ENCODE measurements at places on chromosomes 1 and 21.
A peak's percentile ranks its signal among the peaks of the same experiment; 100 is the strongest.

DNA sequence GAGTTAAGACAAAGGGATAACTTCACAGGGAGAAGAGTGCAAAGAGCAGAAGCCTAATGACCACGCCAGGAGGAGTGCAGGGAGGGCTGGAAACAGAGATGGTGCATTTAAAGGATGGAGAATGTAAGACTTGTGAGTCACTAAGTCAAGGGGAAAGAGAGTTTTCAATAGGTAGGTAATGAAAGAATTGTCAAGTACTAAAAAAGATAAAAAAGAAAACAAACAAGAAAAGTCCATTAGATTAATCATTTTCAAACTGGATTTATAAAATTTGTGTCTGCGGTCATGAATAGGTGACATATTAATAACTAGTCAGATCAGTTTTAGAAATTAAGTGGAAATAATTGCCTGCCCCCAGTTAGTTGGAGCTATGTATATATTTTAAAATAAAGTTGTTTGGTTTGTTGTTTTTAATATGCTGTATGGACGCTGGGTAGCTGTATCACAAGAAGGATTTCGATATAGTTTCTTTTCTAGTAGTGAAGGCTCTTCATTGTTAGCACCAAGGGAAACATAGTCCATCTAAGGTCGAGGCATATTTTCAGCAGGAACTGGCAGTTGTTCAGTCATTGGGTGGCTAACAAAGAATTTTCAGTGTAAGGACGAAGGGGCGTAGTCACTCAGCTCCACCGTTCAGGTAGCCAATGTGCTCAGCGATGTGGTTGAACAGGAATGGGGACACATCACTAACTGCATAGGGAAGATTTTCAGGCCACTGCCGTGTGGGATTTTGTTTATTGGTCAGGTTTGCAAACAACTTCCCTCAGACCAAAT is 203.0 kb downstream of the TGFB2 start:
- DNase-seq, result no peak

DNA sequence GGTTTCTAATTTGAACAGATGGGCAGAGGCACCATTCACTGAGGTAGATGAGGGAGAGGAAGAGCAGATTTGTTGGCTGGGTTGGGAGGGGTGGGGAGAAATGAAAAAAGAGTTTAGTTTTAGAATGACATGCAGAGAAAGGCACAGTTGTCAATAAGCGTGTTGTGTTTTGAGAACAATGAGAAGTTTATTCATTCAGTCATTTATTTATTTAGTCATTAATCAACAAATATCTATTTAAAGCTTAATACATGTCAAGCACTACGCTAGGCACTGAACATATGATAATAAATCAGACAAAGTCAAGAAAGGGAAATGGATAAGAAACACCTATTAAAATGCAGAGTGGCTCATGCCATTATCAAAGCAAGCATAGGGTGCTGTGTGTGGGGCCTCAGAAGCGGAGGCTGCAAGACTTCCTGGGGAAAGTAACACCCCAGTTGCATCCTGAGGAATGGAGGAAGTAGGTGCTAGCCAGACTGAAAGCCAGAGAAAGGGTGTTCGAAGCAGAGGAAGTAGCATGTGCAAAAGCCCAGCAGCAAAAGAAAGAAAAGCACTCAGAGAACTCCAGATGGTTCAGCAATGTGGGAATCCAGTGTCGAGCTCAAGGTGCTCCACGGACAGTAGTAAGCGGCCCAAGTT is 114.1 kb downstream of the RNF220 start:
- no peak for DNase-seq

GRCh38 chr21:36534656-36535055 is 54.7 kb upstream of the CLDN14 start:
- no peak for DNase-seq

DNA sequence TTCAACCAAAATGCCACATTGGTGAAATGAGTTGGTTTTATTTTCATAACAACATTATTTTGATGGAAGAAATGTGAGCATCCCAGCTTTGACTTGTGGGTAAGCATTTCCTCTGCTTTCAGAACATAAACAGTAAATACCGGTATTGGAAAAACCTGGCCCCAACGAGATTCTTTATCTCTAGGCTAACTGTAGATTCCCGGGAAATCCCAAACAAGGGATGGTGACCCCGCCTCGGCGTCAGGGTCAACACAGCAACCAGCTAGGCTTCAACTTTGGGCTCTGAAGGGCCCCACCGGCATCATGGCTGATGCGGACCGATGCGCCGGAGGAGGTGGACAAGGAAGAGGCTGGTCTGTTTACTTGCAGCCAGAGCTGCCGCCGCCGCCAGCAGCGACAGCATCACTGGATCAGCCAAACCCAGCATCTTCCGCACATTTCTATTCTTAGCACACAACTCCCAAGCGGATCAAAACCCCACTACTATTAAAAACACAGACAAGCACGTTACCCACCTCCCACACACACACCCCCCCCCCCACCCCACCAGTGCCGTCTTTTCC is 1.1 kb downstream of the AKT3 start:
- DNase-seq, result peak; percentile 65

- DNase-seq, result no peak
Observed at GRCh38 chr1:236837897-236838296, 42.8 kb downstream of the MTR start.

DNA sequence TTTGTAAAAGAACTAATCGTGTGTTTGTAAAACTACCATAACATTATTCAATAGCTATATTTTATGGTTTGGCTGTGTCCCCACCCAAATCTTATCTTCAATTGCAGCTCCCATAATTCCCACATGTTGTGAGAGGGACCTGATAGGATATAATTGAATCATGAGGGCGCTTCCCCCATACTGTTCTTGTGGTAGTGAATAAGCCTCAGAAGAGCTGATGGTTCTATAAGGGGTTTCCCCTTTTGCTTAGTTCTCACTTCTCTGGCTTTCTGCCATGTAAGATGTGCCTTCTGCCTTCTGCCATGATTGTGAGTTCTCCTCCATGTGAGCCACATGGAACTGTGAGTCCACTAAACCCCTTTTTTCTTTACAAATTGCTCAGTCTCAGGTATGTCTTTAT is 1372.3 kb downstream of the AMY1C start:
- DNase-seq, result no peak

DNA sequence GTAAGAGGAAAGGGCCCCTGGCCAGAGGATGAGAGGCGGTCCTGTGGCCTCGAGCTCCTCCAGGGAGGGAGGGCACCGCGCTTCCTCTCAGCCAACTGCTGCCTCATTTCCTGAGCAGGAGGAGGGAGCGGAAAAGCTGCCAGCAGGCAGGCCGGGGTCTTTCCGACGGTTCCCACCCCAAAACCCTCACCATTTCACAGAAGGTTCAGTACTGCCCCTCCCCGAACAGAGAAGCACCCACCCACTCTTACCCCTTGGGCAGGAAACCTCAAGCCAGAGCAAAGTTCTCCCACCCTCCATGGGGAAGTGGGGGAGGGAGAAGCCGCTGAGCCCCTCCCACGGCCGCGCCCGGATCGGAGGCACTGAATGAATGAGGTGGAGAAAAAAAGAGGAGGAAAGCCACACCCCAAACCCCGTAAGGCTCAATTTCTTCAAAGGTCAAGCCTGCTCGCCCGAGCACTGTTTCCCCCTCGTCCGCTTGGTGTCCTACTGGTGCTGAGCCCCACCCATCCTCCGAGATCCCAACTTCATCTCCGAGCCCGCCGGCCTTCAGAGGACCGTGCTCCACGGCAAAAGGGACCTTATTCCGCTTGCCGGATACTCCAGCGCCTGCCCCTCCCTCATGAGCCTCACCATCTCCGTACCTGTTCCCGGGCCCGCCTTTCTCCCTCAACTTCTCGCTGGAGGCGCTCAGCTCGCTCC is 9.4 kb downstream of the TPM3 start:
- DNase-seq, result peak; percentile 76

DNA sequence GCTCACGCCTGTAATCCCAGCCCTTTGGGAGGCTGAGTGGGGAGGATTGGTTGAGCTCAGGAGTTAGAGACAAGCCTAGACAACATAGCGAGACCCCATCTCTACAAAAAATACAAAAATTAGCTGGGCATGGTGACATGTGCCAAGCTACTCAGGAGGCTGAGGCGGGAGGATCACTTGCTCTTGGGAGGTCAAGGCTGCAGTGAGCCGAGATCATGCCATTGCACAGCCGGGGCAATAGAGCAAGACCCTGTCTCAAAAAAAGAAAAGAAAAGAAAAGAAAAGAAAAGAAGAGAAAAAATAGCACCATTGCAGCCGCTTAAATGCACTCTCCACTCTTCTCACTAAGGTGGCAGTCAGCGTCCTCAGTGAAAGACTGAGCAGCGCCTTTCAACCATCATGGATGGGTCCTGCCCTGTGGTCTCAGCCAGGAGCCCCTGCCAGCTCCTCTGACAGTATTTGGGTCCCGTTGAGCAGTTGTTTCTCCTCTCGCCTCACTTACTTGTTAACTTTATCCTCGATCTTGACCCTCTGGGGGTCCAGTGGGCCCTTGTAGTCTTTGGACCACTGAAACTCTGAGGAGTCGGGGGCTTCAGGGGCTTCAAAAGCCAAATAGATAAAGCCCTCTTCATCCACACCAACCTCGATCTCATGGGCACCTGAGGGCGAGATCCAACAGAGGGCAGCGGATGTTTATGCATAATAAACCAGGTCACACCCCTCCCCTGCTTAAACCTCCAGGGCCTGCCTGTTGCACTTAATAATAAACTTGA is 36.9 kb downstream of the MYOM3 start:
- no peak for DNase-seq

GRCh38 chr1:182766881-182767645 is 22.5 kb upstream of the NPL start:
- DNase-seq, result no peak

- peak; percentile 63 for DNase-seq
Observed at GRCh38 chr1:112904071-112904830, 51.7 kb downstream of the SLC16A1 start.

GRCh38 chr1:235134171-235134570 is 5.5 kb upstream of the TOMM20 start:
- no peak for DNase-seq

- DNase-seq, result peak; percentile 73
Observed at GRCh38 chr1:172321451-172321850, 99.0 kb upstream of the C1orf105 start.

DNA sequence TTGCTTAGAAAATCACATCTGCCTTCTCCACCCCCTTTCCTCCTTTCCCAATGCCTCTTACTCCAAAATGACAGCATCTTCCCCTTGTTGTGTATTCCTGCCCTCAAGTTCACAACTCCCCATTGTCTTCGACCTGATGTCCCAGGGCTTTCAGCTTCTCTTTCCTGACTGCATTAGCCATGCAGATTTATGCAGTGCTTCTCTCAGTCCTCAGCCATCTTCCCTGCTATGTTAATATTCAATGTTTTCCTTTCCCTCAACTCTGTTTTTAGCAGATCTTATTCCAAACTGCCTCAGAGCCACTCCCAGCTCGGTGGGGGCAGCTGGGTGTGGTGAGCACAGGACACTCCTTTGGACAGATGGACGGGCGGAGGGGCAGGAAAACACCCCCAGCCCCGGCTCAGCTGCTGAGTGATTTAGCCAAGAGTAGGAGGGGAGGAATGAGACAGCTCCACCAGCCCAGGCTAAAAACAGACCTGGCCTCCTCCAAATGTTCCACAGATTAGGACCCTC is 71.0 kb downstream of the CD2 start:
- DNase-seq, result no peak

GRCh38 chr21:43716376-43717165 is 2.4 kb upstream of the PDXK start:
- DNase-seq, result peak; percentile 71

GRCh38 chr21:35048183-35048601 is 910 bp downstream of the RUNX1 start:
- no peak for DNase-seq

GRCh38 chr21:33259428-33259827 is 6.7 kb upstream of the IL10RB start:
- peak; percentile 8 for DNase-seq

- DNase-seq, result no peak
Observed at GRCh38 chr1:221429264-221429663, 312.6 kb downstream of the DUSP10 start.

DNA sequence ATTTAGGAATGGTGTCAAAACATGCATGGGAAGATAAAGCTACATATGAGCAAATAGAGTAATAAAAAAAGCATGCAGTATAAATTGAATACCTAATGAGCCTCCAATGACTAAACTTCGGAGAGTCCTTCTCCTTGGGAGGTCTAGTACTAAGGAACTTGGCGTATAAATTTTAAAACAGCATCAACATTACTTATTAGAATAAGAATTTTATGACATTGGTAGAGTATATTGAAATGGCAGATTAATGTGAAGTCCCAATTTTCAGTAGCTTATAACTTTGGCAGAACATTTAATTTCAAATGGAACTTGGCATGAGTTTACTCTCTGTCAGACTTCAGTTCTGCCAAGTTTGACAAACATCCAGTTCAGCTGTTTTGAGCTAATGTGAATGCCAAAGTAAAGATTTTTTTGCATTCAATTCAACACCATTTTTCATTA is 104.7 kb upstream of the RGS18 start:
- peak; percentile 16 for DNase-seq

GRCh38 chr1:185008838-185009237 is 34.5 kb upstream of the NIBAN1 start:
- DNase-seq, result no peak

- no peak for DNase-seq
Observed at GRCh38 chr1:26156285-26157038, 2.4 kb upstream of the FAM110D start.

- DNase-seq, result no peak
Observed at GRCh38 chr1:64245495-64245894, 42.1 kb downstream of the UBE2U start.

DNA sequence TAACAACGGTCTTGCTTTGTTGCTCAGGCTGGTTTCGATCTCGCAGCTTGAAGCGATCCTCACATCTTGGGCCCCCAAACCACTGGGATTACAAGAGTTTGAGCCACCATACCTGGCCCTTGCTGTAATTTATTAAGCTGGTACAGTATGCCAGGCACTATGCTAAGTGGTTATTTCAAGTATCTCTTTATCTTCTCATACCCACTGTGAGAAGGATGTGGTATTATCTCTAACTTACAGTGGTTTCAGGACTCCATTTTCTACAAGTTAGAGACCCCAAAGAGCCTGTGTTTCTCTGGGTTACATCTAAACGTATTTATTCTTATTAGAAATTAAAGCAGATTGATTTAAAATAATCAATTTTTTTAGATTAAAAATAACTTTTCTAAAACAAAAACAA is 8.1 kb upstream of the ST3GAL3 start:
- DNase-seq, result no peak
